ENCODE measurements at places on chromosomes 2 and 18.

- DNase-seq, result no peak
These were observed 8.6 kb downstream of the CLIP4 start for GRCh38 chr2:29123617-29124349.

DNA sequence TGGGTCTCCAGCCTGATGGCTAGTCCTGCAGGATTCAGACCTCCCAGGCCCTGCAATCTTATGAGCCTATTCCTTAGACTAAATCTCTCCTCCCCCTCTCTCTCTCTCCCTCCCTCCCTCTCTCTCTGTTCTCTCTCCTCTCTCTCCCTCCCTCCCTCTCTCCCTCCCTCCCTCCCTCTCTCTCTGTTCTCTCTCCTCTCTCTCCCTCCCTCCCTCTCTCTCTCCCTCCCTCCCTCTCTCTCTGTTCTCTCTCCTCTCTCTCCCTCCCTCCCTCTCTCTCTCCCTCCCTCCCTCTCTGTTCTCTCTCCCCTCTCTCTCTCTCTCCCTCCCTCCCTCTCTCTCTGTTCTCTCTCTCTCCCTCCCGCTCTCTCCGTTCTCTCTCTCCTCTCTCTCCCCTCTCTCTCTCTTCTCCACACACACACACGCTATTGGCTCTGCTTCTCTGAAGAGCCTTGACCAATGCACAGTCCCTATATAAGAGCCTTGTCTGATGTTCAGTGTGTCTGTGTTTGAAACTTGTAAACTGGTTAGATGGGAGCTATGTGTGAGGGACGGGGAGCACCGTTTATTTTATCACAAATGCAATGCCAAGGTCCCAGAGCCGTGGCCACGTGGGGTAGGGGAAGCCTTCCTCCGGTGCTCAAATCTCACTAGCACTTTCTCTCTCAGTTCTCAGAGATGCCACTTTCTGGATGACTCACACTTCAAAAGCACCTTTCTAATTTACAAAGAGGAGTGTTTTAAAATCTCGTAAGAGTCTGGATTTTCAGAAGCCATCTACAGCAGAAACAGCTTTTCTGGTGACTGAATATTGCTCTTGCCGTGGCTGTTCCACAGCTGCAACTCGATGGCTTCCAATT is 9.4 kb upstream of the PRLH start:
- DNase-seq, result peak; percentile 32

- no peak for DNase-seq
These were observed 162.9 kb upstream of the APCDD1 start for GRCh38 chr18:10291568-10291981.

- no peak for DNase-seq
These were observed 39.1 kb downstream of the ROCK2 start for GRCh38 chr2:11305338-11305737.

DNA sequence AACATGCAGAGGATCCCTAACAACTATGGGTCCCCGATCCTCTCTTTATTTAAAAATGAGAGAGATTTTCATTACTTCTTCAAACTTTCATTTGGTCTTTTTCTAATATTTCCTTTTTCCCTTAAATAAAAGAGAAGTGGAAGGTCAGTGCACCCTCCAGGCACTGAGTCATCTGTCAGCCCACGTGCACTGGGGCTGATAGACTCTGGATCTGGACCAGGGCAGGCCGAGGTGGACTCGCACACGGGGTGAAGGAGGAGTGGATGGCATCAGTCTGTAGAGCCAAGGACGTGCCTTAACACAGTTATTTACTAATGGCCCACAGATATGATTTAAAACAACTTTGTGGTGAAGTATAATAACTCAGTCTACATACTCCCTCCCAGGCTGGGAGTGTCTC is 214.4 kb upstream of the TMEM200C start:
- DNase-seq, result no peak

- DNase-seq, result no peak
These were observed 23.6 kb downstream of the DTNB start for GRCh38 chr2:25649786-25650185.

DNA sequence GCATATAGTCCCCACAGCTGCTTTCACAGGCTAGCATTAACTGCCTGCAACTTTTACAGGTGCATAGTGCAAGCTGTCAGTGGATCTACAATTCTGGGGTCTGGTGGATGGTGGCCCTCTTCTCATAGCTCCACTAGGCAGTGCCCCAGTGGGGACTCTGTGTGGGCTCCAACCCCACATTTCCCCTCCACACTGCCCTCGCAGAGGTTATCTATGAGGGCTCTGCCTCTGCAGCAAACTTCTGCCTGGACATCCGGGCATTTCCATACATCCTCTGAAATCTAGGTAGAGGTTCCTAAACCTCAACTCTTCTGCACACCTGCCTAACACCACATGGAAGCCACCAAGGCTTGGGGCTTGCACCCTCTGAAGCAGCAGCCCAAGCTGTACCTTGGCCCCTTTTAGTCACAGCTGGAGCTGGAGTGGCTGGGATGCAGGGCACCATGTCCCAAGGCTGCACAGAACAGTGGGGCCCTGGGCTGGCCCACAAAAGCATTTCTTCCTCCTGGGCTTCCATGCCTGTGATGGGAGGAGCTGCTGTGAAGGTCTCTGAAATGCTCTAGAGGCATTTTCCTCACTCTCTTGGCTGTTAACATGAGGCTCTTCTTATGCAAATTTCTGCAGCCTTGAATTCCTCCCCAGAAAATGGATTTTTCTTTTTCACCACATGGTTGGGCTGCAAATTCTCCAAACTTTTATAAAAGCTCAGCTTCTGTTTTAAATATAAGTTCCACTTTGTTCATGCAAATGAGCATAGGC is 59.3 kb downstream of the KDM3A start:
- no peak for DNase-seq
